Left renal pelvis (tissue), 4 donors: ENCODE measurements at places on chromosomes 16 and 17. TPM values are rescaled to one million over a fixed set of nuclear protein-coding genes. Genes with fewer than 3 reads are reported as not detected.

DNA sequence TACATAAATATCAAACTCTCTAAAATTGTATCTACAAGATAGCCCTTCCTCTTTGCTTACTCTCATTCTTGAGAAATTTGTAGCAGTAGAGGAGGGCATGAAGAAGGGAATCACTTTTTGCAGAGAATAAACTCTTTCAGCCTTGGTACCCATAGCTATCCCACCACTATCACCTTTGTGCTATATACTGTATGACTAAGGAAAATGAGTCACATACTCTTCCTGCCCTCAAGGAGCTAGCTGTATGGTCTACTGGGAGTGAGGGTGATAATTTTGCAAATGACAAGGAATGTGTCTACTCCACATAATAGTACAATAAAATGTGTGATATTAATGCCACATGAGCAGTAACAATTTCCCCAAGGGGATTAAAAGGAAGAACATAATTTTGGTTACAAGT lies 184.6 kb upstream of the WSB1 start:
- no peak for DNase-seq

DNA sequence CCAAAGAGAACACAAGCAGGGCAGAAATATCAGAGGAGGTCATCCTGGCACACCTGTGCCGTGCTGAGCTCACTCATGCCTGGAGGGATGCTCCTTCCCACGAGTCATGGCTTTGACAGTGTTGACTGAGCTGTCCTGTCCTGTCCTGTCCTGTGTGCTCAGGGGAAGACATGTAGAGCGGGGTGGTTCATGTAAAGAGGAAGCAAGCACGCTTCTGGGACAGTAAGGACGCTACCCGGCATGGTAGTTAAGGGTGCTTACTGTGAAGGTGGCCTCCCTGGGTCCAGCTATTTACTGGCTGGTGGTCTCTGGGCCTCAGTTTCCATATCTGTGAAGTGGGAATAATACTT lies 398 bp downstream of the LGALS9 start:
- no peak for DNase-seq

DNA sequence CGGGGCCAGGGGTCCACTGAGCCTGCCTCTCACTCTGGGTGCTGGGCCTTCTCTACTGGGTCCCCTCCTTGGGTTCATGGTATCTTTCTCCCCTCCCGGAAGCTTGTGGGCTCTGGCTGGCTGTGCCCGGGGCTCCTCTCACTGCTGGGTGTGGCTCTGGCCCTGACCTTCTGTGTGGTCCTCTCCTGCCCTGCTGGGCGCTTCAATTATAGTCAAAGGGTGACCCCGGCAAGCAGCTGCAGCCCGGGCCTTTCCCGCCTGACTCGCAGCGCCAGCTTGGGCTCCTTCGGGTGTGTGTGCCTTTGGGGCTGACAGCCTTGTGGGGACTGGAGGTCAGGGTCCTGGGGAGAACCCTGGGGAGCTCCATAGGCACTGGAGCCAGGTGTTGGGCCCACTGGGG lies 54.2 kb upstream of the PVALEF start:
- no peak for DNase-seq

GRCh38 chr17:79657861-79658810 lies 47.3 kb upstream of the RBFOX3 start:
- DNase-seq, result no peak

DNA sequence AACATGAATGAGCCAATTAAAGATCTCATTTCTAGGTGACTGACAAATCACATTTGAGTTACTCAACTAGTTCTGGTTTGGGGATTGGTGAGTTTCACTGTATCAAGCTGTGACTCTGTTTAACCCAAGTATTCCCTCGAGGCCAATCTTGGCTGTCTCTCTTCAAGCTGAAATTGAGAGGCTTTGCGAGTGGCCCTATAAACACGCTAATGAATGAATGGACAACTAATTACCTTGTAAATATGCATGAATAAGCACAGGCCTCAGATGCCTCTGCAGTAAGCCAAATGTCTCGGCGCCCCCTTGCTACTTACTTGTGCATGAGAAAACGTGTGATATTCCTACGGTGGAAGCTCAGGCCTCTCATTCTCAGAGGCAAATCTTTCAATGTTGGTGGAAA lies 450.3 kb upstream of the PSMD7 start:
- peak; percentile 1 for DNase-seq

Gene HES7
- not detected for polyA plus RNA-seq

- DNase-seq, result no peak
Measured at GRCh38 chr16:82846806-82847205, 220.0 kb downstream of the CDH13 start.

DNA sequence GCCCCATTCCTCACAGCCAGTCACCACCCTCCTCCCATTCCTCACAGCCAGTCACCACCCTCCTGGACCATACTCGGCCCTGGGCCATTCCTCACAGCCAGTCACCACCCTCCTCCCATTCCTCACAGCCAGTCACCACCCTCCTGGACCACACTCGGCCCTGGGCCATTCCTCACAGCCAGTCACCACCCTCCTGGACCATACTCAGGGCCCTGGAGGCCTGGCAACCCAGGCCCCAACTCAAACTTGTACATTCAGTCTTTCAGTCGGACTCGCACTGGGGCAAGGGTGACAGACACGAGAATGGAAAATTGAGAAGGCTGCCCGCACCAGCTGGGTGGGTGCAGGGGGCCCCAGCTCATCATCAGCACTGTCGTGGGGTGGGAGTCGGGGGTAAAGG lies 30.4 kb upstream of the FOXK2 start:
- no peak for DNase-seq

- DNase-seq, result no peak
Measured at GRCh38 chr17:79621151-79621943, 10.5 kb upstream of the RBFOX3 start.

- no peak for DNase-seq
Measured at GRCh38 chr17:13003454-13003851, 14.4 kb downstream of the ELAC2 start.
